ENCODE measurements at places on chromosomes 1 and 21.

DNA sequence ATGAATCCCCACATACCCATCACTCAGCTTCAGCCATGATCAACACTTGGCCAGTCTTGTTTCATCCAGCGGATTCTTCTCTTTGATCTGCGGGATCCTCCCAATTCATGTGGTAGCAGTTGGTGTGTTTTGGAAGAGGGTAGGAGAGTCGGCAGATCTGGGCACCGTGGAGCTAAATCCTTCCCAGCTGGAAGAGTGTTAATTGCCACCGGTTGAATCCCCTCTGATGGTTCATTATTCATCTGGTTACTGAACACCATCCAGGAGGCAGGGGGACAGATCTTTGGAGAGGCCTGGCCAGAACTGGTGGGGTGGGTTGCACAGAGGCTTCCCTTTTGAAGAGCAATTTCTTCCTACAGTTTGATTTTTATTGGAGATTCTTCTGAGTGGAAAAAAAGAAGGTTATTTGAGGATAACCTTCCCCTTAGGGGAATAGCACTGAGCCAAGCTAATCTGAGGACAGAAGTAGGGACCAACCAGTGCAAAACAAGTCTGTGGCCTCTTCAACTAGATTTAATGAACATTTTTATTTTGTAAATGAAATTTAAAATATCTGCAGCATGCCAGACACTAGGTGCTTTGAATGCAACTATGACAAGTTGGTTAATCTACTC, 8.1 kb downstream of the NFASC start:
- DNase-seq: no peak

GRCh38 chr1:152745289-152745704, 12.5 kb upstream of the KPRP start:
- DNase-seq: no peak

- DNase-seq: no peak
Measured at GRCh38 chr21:38984982-38985567, 179.3 kb downstream of the ETS2 start.

DNA sequence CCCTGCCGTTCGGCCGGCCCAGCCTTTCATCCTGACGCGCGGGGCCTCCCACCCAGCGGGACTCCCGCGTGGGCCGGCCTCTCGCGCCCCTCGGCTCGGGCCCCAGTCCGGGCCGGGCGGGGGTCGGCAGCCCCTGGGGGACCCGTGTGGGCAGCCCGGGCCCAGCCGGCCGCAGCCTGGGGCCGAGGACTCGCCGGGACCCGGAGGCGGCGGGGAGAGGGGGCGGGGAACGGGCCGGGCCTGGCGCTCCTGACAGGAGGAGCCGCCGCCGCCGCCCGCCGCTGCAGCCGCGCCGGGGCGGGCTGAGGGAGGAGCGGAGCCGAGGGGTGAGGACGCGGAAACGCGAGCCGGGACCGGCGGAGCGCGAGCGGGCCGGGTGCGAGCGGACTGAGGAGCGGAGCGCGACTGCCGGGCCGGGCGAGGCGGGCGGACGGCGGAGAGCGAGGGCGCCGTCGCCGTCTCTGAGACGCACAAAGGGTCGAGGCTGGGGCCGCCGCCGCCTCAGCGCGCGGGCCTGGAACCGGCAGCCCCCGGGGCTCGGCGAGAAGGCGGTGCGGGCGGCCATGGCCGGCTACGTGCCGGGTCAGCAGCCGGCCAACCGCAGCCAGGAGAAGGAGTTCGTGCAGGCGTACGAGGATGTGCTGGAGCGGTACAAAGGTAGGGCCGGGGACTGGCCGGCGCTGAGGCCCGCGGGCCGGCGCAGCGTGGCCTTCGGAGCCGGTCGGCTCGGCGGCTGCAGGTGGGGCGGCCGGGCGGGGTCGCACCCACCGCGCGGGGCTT, 79.1 kb downstream of the NDUFS5 start:
- DNase-seq: peak; percentile 91

- DNase-seq: no peak
Measured at GRCh38 chr1:34066166-34066565, 98.9 kb downstream of the CSMD2 start.

DNA sequence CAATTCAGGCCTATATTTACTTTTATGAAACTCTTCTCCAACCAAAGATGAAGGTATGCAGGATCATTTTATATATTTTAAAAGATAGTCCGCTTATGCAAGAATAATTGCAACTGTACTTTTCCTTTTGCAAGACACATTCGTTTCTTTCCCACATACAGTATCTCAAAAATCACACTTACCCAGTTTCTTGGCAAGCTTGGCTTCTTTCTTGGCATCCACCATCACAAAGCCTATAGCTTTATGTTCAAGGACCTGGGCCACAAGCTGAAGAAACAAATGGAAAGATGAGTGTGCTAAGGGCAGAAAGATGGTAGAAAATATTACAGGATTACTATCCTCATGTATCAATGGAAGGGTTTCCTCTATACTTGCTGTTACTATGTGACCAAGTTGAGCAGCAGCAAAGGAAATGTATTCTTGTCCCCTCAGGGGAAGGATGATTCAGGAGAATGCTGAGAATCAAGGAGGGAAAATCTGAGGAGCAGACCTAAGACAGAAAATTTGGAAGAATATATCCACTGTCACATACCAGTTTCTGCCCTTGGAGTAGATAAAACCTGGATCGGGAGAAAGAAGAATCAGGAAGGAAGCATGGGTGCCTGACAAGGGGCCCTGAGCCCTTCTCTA, 23.8 kb downstream of the CASQ2 start:
- no peak for DNase-seq

DNA sequence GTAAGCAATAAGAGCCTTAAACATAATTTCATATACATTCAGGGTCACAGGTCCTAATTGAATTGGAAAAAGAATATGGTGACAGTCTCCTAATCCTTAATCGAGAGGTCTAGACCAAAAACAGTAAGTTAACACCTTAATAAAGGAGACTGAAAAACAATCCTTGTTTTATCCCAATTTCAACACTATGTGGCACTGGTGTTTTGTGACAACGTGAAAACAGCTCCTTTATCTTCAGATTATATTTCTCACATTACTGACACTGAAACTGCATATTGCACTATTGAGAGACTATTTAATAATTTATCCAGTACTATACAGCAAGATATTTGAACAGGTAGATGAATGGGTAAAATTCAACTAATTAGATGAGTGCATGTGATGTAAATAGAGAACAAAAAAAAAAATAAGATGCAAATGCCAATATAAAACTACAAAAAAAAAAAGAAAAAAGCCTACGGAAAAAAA, 34.1 kb downstream of the TP53BP2 start:
- DNase-seq: no peak

GRCh38 chr1:18288722-18289121, 181.1 kb downstream of the IGSF21 start:
- no peak for DNase-seq

- DNase-seq: no peak
Measured at GRCh38 chr21:29832217-29832616, 107.6 kb downstream of the GRIK1 start.

DNA sequence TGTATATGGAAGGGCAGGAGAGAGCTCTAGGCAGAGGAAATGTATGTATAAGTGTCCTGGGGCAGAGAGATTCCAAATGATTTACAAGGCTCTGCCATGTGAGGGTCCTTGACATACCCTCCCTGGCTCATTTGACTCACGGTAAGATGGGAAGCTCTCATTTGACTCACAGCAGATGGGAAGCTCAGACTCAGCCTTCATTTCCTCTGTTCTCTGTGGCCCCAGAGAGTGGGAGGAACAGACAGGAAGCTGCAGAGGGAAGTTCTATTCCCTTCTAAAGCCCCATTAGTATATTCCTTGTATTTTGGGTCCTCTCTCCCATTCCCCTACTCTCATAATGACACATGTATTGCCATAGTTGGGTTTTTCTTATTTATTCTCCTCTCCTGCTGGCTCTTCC, 44.9 kb downstream of the FOXD2 start:
- no peak for DNase-seq

DNA sequence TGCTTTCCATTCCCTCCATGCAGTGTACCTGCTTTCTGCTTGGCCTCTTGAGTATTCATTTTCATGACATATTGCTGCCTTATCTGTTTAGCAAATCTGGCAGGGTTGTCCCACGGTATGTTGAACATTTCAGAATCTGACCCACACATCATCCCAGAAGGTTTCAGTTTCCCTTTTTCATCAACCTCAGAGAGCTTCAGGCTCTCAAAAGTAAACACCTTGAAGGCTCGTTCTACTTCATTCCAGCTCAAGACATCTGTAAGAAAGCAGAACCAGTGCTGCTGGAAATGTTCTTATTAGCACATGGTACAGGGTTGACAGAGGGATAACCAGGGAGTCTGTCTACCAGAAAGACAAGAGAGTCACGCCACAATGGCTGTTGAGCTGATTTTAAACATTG, 103.6 kb downstream of the SPAG17 start:
- DNase-seq: no peak

GRCh38 chr1:111203681-111204200, 3.3 kb upstream of the DENND2D start:
- peak; percentile 99 for DNase-seq

DNA sequence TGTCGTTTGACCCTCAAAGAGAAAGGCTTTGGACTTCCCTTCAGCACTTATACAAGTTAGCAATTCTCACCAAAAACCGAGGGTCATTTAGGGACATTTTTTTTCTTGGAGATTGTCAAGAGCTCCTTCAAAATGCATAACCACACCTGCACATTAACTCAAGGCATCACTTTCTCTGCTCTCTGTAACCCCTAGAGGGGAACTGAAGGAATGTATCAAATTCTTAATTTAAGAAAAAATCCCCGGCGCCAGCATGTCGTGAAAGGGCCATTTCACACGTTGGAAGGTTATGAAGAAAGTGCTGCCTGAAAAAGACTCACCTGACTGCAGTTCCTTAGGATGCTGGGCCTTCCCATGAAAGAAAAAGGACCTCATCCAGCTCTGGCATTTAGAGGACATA, 131.6 kb upstream of the ZC3H12A start:
- DNase-seq: no peak

DNA sequence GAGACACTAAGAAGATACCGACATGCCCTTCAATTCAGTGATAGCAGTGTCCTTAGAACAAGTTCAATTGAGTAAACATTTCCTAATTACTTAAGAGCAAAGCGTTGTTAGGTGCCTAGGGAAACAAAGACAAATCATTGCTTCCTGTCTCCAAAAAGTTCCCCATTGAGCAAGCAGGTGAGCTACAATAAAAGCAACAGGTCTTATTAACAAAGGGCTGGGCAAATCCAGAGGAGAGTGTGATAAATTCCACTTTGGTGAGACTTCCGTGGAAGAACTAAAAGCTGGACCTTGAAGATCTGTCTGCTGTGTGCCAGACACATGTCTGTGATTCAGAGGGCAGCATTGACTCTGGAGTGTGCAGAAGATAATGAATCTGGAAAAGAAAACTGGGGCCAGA, 1.9 kb upstream of the TUT4 start:
- DNase-seq: no peak

DNA sequence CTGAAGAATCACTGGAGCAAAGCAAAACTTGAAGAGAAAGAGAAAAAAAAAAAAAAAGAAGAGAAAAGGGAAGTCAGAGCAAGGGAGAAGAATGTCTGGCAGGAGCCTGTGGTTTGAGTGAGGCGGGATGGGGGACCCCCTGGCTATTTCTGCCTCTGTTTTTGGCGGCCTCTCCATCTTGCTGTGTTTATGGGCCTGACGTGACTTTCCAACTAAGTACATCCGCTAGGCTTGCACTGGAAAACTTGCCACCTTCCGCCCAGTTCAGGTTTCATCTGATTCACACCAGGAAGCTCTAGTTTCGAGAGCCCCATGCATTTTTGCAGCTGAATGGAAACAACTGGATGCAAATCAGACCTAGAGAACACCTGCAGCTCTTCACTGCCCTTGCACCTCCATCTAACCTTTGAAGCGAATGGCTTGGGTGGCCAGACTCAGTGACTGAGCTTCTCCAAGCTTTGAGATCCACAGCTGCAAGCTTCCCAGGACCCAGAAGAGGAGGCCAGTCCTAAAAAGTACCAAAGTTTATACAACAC, 28.0 kb downstream of the TBX15 start:
- DNase-seq: no peak

GRCh38 chr1:61910035-61910434, 167.8 kb downstream of the PATJ start:
- DNase-seq: no peak

Measured in spleen (tissue), 13 donors.